ENCODE measurements at places on chromosomes 2 and 18.

DNA sequence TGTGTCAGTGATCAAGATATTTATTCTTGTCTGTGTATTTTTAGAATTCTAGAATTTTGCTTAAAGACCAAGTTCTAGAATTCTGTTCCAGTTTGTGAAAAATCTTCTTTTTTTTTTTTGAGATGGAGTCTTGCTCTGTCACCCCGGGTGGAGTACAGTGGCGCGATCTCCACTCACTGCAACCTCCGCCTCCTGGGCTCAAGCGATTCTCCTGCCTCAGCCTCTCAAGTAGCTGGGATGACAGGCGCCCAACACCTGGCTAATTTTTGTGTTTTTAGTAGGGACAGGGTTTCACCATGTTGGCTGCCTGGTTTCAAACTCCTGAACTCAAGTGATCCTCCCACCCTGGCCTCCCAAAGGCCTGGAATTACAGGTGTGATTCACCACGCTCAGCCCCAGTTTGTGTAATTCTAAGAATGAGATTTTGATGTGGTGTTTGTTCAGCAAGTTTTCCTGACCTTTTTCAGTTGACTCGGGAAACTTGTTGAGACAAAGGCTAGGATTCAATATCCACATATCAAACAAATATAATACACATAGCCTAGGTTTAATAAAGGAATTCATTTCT lies 3.6 kb downstream of the EIF5B start:
- DNase-seq, result peak; percentile 21

DNA sequence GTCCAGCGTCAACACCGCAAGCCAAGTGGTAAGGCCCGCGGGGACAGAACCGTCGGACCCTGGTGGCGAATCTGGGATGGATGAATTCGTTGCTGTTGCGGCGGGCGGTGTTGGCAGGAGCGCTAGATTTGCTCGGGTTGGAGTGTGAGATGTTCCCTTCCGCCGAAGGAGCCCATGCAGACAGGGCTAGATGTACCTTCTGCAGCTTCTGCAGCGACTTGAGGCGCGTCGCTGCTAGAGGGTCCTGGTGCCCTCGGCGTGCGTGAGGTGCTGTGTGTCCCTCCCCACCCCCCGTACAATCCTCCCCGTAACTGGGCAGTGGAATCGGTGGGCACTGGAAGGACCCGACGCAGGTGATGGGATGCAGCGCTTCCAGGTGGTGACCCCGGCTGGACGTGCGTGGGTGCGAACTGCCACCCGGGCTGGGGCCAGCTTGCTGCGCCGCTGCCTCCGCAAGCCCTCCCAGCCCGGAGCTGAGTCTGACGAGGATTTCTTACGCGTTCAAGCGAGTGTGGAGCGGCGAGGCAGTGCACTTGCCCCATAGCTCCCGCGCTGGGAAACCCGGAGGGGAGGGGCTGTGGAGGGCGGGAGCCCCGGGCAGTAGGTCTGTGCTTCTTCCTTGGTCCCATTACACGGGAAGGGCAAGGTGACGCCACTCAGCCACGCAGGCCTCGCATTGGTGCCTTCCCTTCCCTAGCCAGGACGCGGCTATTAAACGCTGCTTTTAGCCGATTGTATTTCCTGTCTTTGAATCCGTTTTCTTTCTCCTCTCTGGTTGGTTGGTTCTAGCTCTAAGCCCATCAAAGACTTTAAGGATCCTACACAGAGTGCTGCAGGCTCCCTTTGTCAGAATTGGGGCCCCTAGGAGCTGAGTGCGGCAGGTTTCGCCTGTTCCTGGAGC lies 34.2 kb downstream of the CHRNA1 start:
- DNase-seq, result peak; percentile 14

DNA sequence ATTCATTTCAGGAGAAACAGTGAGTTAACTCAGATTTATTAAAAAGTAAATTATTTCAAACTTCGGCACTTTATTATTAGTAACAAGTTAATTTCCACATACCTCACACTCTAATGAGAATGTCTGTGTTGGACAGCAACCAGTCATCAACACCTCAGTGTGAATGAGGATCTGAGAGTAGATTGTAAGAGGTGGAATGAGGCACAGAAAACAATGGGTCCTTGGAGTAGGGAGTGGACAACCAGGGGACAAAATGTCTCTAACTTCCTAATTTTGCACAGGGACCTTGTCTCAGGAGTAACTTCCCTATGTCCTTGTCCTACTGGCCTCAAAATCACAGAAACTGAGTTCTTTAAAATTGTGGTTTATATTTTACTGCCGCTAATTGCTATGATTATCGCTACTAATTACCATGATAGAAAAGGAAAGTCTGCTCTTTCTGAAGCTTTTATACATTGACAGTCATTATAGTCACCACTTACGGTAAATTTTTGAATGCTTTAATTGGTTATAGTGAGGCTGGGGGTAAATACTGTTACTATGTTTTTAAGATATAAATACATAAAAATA lies 82.2 kb upstream of the LRPPRC start:
- no peak for DNase-seq

DNA sequence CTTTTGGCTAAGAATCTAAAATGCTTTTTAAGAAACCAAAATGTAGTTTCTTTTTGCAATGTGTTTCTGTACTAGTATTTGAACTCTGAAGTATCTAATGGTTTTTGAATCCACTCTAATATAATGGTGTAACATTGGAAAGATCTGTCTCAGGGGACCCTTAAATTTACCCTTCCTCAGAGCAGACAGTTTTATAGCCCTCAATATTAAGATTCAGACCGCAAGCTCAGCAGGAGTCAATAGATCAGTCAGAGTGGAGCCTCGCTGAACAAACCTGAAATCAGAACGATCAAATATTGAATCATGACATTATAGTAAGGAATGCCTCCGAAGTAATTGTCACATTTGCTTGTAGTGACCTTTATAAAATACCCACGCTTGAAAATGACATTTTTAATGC lies 18.3 kb downstream of the SGPP2 start:
- no peak for DNase-seq

GRCh38 chr2:239468491-239469105 lies 67.8 kb upstream of the HDAC4 start:
- DNase-seq, result no peak

DNA sequence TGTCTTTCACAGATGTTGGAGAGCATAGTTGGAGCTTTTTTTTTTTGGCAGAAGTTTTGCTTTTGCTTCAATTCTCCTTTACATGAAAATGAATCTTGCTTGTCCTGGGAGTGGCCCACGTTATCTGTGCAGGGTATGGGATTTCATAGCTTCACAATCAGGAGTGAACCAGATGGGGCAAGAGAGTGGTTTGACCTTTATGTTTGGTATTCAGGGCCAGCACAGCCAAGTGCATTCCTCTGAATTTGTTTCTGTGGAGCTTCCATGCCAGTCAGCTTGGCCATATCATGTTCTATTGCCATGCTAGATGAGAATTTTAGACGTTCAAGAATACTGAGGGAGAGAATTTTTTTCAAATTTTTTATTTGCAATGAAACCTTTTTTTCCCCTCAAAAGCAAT lies 116.6 kb downstream of the PRPF40A start:
- peak; percentile 86 for DNase-seq

DNA sequence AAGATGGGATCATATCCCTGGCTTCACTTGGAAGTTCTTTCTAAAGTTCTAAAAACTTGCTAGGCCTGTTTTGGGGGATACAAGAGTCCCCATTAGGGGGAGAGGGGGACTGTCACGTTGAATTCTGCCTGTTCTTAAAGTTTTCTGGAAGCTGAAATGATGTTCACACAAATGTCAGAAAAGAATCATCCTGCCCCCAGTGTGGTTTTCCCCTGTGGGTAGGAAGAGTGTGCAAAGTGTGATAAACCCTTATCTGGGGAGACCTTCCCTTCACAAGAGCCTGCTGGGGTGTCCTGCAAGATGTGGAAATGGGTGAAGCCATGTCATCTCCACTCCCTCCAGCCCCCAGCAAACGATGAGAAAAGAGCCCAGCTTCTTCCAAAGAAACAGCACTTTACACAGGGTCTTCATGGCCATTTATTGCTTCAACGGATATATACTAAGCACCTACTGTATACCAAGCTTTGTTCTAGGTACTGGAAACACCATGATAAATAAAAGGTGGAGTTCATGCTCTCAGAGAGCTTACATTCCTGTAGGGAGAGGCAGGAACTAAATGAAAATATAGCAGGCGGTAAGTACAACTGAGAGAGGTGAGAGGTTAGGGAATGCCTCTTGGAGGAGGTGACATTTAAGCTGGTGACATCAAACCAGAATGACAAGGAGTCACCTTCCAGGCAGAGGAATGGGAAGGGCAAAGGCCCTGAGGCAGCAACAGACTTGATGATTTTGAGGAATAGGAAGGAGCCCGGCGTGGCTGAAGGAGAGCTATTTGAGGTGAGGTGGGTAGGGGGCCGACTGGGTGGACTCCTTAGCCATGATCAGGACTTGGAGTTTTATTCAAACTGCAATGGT lies 1.6 kb downstream of the MFSD2B start:
- no peak for DNase-seq

- DNase-seq, result no peak
Observed at GRCh38 chr2:183519371-183520056, 395.3 kb downstream of the NUP35 start.

DNA sequence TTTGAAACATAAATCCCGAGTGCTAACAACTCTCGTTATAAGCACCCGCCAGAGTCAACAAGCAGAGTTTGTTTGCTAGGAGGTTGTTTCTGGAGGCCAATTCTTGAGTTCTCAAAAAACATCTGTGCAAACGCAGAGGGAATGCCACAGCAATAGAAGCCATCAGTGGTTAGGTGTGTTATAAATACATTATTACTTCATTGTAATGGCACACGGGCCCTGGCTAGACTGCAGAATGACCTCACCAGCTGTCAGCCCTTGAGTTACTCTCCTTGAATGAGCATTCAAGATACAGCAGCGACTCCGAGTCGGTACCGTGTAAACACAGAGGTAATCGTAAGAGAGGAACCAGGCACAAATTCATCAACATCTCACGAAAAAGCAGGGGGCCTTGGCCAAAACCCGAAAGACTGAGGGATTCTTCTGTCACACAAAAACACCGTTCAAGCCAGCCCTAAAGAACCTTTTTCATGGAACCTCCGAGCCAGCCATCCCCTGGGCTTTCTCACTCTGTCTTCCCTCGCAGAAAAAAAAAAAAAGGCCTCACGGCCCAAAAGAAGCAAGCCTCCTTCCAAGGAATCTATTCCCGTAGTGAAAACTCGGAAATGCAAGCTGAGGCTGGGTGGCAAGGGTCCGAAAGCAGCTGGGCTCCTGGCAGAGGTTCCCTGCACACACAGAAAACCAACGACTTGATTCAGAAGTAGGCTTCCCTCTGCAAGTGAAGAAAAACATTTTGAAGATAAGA lies 133.7 kb upstream of the MEIS1 start:
- DNase-seq, result no peak

DNA sequence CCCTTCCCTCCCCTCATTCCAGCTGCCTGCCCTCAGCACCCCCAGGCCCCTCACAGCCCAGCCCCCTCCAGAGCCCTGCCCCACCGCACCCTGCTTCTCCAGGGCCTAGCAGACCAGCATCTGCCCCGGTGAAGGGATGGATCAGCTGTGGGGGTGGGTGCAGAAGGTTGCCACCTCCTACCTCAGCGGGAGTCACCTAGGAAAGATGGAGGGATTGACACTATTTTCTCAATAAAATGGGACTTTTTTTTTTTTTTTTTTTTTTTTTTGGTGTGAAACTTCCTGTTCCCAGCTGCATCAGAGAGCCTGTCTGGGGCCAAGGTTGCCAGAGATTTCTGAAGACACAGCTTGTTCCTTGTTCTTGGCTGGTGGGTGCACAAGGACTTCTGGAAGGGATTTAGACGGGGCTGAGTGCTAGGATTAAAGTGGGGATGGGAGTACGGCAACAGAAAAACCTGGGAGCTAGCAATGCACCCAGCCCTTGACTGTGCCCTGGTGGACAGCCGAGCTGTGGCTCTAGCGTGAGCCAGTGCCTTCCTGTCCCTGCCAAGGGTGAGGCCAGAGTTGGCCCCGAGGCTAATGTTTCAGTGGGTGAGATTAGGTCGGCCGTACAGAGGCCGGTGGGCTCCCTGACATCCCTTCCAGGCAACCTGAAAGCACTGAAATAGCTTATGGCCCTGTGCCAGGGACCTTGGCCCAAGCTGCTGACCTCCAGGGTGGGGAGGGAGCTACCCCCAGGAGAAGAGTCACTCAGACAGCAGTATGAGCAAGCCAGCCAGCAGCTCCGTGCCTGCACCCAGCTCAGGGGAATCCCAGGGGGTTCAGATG lies 4.6 kb downstream of the B3GNT7 start:
- DNase-seq, result no peak

DNA sequence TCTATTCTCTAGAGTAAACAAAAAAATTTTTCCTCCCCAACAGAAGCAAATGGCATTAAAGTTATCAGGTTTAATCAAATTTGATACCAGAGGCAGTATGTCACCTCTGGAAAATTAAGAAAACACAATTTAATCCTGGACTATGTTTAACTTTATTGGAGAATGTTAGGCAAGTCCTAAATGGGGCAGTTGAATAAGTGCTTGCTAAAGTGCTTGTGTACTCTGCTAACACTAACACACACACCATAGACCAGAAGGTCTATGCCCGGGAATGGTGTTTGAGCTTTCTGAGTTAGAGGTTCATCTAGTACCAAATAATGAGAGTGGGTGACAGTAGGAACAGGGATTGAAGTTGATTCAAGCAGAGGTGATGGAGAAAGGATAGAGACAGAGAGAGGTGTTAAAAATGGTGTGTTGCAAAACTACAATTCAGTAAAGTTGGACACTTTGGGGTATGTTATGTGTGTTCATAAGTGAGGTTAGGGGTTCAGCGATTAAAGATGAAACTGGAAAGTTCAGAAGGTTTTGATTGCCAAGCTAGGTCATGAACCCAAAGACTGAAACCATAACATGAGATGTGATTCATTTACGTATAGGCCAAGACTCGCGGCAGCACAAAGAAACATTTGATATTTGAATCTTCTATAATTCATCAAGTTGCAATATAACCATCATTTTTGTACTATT lies 40.5 kb upstream of the PEX13 start:
- DNase-seq, result no peak

- peak; percentile 71 for DNase-seq
Observed at GRCh38 chr2:184597571-184597991, 748 bp upstream of the ZNF804A start.

DNA sequence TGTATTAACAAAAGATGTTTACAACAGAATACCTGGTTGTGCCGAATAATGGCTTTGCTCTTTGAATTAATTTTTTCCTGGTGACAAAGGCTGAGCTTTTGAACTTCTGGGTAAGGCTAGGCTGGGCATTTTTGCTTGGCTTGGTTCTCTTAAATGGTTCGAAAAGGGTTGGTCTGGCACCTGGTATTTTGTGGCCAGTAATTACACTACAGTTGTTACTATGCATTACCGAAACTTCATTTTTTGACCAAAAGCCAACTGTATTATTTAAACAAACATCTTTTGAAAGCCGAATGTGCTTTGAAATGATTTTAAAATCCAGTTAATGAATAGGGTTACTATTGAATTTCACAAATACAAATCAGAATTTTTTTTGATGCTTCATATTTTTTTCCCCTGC lies 19.4 kb upstream of the NFE2L2 start:
- no peak for DNase-seq

- DNase-seq, result no peak
Observed at GRCh38 chr2:96775160-96775559, 14.5 kb downstream of the CNNM4 start.

DNA sequence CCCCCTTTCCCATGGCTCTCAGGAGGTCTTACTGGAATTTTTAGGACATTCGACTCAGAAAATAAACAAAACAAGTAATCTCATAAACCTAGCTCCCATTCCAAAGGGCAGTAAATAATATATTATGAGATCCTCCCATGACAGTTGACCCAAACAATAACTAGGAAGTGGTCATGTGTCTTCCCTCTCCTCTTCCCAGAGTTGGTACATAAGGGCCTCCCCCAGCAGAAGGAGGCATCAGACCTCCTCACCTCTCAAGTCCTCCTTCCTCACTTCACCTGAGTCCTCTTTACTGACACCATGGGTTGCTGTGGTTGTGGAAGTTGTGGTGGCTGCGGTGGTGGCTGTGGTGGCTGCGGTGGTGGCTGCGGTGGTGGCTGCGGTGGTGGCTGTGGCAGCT lies at the start of gene SCYGR7:
TSS of gene SCYGR7 (plus strand) at position 301 of the 400 bp plus-strand sequence. CDS start at position 301, 0 bp downstream.
- DNase-seq, result no peak
